Activated CD4-positive, alpha-beta memory T cell treated with anti-CD3 and anti-CD28 coated beads for 36 hours (primary cell): ENCODE measurements at places on chromosomes 7 and 10. TPM values are rescaled to one million over a fixed set of nuclear protein-coding genes. Genes with fewer than 3 reads are reported as not detected.

DNA sequence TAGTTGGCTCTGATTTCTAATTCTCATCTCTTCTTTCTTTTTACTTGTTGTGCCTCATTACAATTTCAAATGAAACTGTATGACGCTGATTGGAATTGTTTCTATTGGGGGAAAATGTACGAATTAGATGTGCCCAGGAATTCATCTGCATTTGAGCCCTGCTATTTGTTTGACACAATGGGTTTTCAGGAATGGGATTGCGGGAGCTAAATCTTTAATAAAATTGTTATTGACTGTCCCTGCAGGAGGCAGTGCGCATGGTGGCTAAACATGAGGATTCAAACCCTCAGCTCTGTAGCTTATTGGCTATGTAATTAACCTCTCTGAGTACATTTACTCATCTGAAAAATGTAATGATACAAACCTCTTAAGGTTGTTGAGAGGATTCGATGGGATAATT lies 181.6 kb downstream of the NXPH1 start:
- DNase-seq = no peak
- H3K4me3 ChIP-seq = no peak overlapping the region
- H3K27me3 ChIP-seq = no peaks in the 10 kb centered on the region
- H3K27ac ChIP-seq = no peak overlapping the region

RNF32 gene
- 2.6 TPM for total RNA-seq

GRCh38 chr10:523925-524324 lies 165.5 kb downstream of the DIP2C start:
- DNase-seq = no peak
- no peak overlapping the region for H3K4me3 ChIP-seq
- H3K27me3 ChIP-seq = peaks cover 6% of the 10 kb centered on the region

DNA sequence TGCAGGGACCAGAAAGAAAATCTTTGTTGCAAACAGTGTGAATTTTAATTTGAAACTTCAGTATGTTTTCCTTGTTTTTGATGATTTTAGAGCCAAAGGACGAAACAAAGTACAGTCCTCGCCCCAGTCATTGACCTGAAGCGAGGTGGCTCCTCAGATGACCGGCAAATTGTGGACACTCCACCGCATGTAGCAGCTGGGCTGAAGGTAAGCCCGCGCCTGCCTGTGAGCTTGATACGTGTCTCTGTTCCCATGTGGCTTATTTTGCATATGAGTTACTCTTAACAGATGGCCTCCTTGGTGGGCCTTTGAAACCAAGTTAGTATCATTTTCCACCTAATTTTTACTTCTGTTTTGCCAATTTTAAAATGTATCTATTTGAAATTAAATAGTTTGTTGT lies 12.3 kb downstream of the RBM17 start:
- no peaks in the 10 kb centered on the region for H3K27me3 ChIP-seq
- peaks cover 53% of the 10 kb centered on the region for H3K36me3 ChIP-seq
- no peak for DNase-seq
- H3K27ac ChIP-seq = no peak overlapping the region

GRCh38 chr10:99693933-99694583 lies 34.7 kb downstream of the ENTPD7 start:
- H3K27ac ChIP-seq = no peak overlapping the region
- no peak for DNase-seq
- no peaks in the 10 kb centered on the region for H3K4me1 ChIP-seq
- H3K36me3 ChIP-seq = peaks cover 15% of the 10 kb centered on the region
- H3K27me3 ChIP-seq = no peaks in the 10 kb centered on the region
- no peak overlapping the region for H3K4me3 ChIP-seq

- no peak overlapping the region for H3K4me3 ChIP-seq
- no peaks in the 10 kb centered on the region for H3K36me3 ChIP-seq
- H3K4me1 ChIP-seq = no peaks in the 10 kb centered on the region
These were observed 50.3 kb upstream of the CHST15 start for GRCh38 chr10:124143721-124144120.

DNA sequence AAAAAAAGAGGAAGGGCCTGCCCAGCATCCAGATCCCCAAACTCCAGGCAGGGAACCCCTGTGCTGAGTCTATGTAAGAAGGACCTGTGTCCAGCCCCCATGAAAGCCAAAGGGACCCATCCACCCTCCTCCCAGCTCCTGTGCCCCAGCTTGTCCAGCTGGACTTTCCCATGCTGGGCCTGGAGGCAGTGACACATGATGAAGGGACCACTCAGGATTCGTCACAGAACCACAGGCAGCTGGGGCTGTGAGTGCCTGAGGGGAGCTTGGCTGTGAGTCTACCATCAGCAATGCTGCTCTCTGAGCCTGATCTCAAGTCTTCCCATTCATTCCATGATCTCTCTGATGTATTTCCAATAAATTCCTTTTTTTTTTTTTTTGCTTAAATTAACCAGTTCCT lies 36.2 kb upstream of the MNX1 start:
- no peak overlapping the region for H3K4me3 ChIP-seq
- H3K36me3 ChIP-seq = no peaks in the 10 kb centered on the region
- DNase-seq = no peak
- H3K27me3 ChIP-seq = peaks cover 5% of the 10 kb centered on the region
- no peaks in the 10 kb centered on the region for H3K4me1 ChIP-seq
- H3K27ac ChIP-seq = no peak overlapping the region

- no peak for DNase-seq
- peaks cover 47% of the 10 kb centered on the region for H3K4me1 ChIP-seq
- H3K27me3 ChIP-seq = no peaks in the 10 kb centered on the region
- H3K36me3 ChIP-seq = peaks cover 27% of the 10 kb centered on the region
These were observed 67.8 kb downstream of the PTEN start for GRCh38 chr10:87930934-87931835.

PHF14 gene
- 31.5 TPM for total RNA-seq

- no peaks in the 10 kb centered on the region for H3K27me3 ChIP-seq
- H3K36me3 ChIP-seq = peaks cover 32% of the 10 kb centered on the region
- H3K4me1 ChIP-seq = no peaks in the 10 kb centered on the region
- DNase-seq = no peak
- no peak overlapping the region for H3K4me3 ChIP-seq
- H3K27ac ChIP-seq = no peak overlapping the region
These were observed 298.2 kb upstream of the LRGUK start for GRCh38 chr7:133828906-133829305.

TMEM236 gene
- 0.10 TPM for total RNA-seq

- no peak overlapping the region for H3K27ac ChIP-seq
- DNase-seq = no peak
- no peaks in the 10 kb centered on the region for H3K27me3 ChIP-seq
- peaks cover 5% of the 10 kb centered on the region for H3K4me1 ChIP-seq
- no peaks in the 10 kb centered on the region for H3K36me3 ChIP-seq
- no peak overlapping the region for H3K4me3 ChIP-seq
These were observed 24.7 kb upstream of the MACC1 start for GRCh38 chr7:20241911-20242261.

NXPH1 gene
- not detected for total RNA-seq

DNA sequence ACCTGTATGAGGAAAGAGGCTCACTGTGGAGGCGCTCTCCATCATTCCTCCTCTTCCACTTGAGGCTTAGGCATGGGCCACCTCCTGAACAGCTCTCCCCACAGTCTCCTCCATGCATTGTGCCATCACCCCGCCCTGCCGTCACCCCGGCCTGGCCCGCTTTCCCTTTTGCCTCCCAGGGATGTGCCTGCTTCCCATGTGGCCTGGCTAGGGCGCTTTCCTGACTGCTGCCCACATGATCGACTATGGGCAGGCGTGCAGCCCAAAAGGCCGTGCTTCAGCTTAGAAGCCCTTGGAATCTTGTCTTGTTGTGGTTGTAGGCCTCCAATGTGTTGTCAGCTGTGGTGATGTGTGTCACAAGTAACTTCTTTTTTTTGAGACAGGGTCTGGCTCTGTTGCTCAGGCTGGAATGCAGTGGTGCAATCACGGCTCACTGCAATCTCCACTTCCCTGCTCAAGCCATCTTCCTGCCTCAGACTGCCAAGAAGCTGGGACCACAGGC lies 1.8 kb upstream of the ACTR3C start:
- DNase-seq = no peak
- H3K4me3 ChIP-seq = peak overlapping the region; percentile 97
- no peaks in the 10 kb centered on the region for H3K27me3 ChIP-seq

GRCh38 chr10:30781670-30782121 lies 152.1 kb upstream of the LYZL2 start:
- H3K4me1 ChIP-seq = peaks cover 10% of the 10 kb centered on the region
- no peaks in the 10 kb centered on the region for H3K36me3 ChIP-seq
- H3K27me3 ChIP-seq = no peaks in the 10 kb centered on the region
- H3K27ac ChIP-seq = no peak overlapping the region

CPVL gene
- total RNA-seq = not detected

- peaks cover 49% of the 10 kb centered on the region for H3K4me1 ChIP-seq
- no peak overlapping the region for H3K27ac ChIP-seq
- no peak for DNase-seq
- peaks cover 24% of the 10 kb centered on the region for H3K36me3 ChIP-seq
These were observed 28.0 kb downstream of the ITPRIP start for GRCh38 chr10:104309980-104310978.

DNA sequence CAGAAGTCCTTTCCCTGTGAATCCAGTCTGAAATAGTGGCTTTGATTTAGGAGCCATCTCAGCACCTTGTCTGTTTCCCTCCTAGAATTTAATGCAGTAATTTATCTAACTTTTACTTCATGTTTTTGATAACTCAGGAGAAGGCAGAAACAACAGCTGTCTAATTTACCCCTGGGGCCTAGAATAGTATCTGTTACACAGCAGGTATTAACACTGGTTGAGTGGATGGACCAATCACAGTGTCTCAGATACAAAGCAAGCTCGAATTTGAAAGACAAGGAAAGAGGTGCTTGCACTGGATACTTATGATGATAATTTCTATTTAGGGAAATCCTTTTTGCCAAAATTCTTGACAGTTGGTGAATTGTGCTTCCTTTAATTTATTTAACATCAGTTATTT lies 23.4 kb downstream of the CHRM2 start:
- H3K27me3 ChIP-seq = no peaks in the 10 kb centered on the region
- H3K27ac ChIP-seq = no peak overlapping the region

DNA sequence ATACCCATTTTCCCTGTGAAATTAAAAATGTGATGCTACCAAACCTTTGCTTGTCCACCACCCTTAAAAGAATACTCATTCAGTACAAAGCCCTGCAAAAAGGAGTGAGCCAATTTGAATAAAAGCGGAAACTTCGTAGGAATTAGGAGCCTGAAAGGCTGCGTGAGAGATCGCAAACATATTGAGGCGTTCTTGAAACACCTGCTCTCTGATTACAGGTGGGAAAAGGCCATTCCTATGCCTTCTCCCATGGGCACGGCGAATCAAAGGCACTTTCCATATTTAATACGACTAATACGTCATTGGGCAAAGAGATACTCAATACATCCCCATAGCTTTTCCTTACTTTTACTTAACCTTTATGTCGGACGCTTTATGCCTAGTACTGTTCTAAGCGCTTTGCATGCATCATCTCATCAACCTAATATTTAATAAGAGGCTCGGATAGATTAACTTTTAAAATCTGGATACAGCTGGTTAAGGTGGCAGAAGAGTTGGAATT lies 30.9 kb upstream of the KMT2E start:
- H3K27me3 ChIP-seq = no peaks in the 10 kb centered on the region
- no peak for DNase-seq
- H3K36me3 ChIP-seq = peaks cover 22% of the 10 kb centered on the region
- peaks cover 72% of the 10 kb centered on the region for H3K4me1 ChIP-seq

ABCB4 gene
- not detected for total RNA-seq

ICA1 gene
- total RNA-seq = 2.3 TPM

TSPAN12 gene
- not detected for total RNA-seq

- H3K27me3 ChIP-seq = no peaks in the 10 kb centered on the region
- peaks cover 76% of the 10 kb centered on the region for H3K4me1 ChIP-seq
- peak; percentile 88 for DNase-seq
- H3K36me3 ChIP-seq = peaks cover 51% of the 10 kb centered on the region
These were observed 55.1 kb downstream of the VOPP1 start for GRCh38 chr7:55517191-55517633.

JAKMIP3 gene
- total RNA-seq = 0.95 TPM

- no peaks in the 10 kb centered on the region for H3K36me3 ChIP-seq
- H3K27ac ChIP-seq = no peak overlapping the region
- no peak overlapping the region for H3K4me3 ChIP-seq
- H3K4me1 ChIP-seq = no peaks in the 10 kb centered on the region
- DNase-seq = no peak
These were observed 99.1 kb downstream of the ZNF365 start for GRCh38 chr10:62473241-62473640.

- no peaks in the 10 kb centered on the region for H3K36me3 ChIP-seq
- DNase-seq = no peak
- H3K4me1 ChIP-seq = no peaks in the 10 kb centered on the region
These were observed 60.0 kb upstream of the ACSM6 start for GRCh38 chr10:95133997-95134396.

MSMB gene
- not detected for total RNA-seq

SMO gene
- total RNA-seq = 0.21 TPM

PRR15 gene
- not detected for total RNA-seq

- H3K4me3 ChIP-seq = no peak overlapping the region
- no peak overlapping the region for H3K27ac ChIP-seq
- no peak for DNase-seq
These were observed 6.8 kb upstream of the LAT2 start for GRCh38 chr7:74202841-74203556.

DNA sequence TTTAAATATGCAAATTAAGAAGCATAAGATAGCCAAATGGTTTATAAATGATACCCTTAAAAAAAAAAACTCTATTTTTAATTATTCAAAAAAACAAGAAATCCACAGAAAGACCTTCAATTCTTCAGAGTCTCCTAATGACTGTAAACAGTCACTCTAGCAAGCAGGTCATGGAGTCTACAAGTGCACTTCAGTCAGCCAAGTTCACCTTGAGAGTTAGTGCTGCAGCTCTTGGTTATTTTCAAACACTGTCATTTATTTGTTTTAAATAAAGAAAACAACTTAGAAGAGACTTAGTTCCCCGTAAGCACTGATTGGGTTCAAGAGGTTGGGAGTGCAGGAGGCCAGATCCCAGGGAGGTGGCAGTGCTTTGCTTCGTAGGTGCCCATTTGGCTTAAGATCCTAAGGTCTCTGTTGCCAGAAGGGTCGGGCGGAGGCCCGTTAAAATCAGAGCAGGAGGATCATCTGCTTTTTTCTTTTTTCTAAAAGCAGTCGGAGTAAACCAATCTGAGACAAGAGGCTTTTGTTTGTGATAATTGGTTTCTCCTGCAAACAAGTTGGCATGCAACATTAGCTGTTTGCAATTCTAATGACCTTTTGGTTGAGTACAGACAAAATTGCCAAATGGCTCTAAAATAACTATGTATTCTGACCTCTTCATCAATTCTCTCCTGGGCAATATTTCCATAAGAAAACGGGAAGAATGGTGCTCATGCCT lies 86.4 kb upstream of the ELMO1 start:
- no peaks in the 10 kb centered on the region for H3K4me1 ChIP-seq
- peaks cover 14% of the 10 kb centered on the region for H3K27me3 ChIP-seq
- H3K36me3 ChIP-seq = no peaks in the 10 kb centered on the region
- no peak overlapping the region for H3K27ac ChIP-seq
- no peak for DNase-seq

PURB gene
- 21.5 TPM for total RNA-seq

FLNC gene
- 0.05 TPM for total RNA-seq

DNA sequence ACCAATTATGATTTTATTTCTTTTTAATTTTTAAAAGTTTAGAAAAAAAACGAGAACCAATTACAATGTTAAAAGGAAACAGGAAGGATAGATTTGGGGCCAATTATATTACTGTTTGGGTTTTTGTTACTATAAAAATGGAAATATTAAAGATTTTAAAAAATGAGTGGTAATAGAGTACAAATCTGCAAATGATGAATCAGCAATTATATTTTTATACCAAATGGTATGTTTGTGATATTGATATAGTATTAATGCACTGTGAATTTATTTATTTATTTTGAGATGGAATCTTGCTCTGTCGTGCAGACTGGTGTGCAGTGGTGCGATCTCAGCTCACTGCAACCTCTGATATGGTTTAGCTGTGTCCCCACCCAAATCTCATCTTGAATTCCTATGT lies 11.5 kb upstream of the GARIN1A start:
- H3K4me1 ChIP-seq = no peaks in the 10 kb centered on the region
- DNase-seq = no peak
- H3K36me3 ChIP-seq = peaks cover 17% of the 10 kb centered on the region
